Dermis microvascular lymphatic vessel endothelial cell (primary cell): ENCODE measurements at places on chromosomes 3 and 15. TPM values are rescaled to one million over a fixed set of nuclear protein-coding genes. Genes with fewer than 3 reads are reported as not detected.

The SPTBN5 gene
- total RNA-seq, result 0.63 and 2.7 TPM in 2 replicates

The OR5K2 gene
- total RNA-seq, result not detected in 2 replicates

The POPDC2 gene
- 0.26 and 0.76 TPM in 2 replicates for total RNA-seq

The CAND2 gene
- 1.2 and 1.8 TPM in 2 replicates for total RNA-seq
